Hematopoietic multipotent progenitor cell (in vitro differentiated cells): ENCODE measurements at places on chromosomes 5 and 9. TPM values are rescaled to one million over a fixed set of nuclear protein-coding genes. Genes with fewer than 3 reads are reported as not detected.

Gene SLC6A3
- total RNA-seq = not detected

DNA sequence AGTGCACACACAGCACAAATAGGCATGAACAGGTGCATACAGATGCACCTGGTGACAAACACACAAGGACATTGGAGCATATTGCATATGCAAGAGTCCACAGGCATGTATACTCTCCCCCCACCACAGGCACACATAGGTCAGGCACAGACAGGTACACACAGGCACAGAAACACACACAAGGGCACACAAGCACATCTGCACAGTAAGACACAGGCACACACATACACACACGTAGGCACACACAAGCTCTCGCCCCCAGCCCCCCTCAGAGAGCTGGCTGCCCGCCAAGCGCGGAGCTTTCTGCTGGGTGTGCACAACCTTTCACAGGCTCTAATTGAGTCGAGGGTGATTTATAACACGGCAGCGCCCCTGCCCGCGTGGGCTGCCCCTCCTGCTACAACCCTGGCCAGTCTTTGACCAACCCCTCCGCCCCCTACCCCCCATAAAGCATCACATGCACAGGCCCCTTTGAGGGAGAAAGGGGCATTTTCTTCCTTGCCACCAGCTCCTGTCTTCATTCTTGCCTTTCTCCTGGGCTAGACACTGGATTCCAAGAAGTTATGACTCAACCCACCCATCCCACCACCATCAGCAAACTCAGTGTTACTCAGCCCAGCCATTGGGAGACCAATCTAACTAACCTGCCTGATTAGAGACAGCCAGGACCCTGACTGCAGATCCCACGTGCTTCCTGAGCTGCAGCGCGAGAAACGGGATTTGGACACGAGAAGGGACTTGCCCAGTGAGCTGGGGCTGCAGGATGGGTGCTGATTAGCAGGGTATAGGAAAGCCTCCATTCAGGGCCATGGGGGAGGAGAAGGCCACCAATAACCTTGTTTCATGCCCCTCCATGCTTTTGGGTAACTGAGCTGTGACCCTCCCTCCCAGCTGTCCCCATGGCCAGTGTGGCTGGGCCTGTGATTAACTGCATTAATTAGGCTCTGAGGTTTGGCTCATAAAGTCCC, 42.8 kb upstream of the PSD2 start:
- no peak for DNase-seq

- DNase-seq = peak; percentile 78
These were observed 833 bp downstream of the ANKHD1 start for GRCh38 chr5:140402258-140403074.

GRCh38 chr5:136070486-136071285, 41.9 kb downstream of the TGFBI start:
- DNase-seq = no peak

- no peak for DNase-seq
These were observed 296.9 kb downstream of the ADAMTS6 start for GRCh38 chr5:65184780-65185179.

DNA sequence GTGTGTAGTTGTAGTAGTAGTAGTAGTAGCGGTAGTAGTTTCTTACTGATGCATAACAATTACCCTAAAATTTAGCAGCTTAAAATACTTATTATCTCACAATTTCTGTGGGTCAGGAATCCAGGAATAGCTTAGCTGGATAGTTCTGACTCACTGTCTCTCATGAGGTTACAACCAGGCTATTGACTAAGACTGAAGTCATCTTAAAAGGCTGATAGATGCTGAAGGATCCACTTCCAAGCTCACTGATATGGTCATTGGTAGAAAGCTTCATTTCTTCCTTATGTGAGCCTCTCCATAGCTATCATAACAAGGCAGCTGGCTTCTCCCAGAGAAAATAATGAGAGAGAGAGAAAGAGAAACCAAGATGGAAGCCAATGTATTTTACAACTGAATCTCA, 147.5 kb upstream of the FBXL17 start:
- no peak for DNase-seq

- no peak for DNase-seq
These were observed 420.9 kb downstream of the SPOCK1 start for GRCh38 chr5:137078171-137078665.

- DNase-seq = no peak
These were observed 476.1 kb upstream of the MPDZ start for GRCh38 chr9:13755551-13755950.

DNA sequence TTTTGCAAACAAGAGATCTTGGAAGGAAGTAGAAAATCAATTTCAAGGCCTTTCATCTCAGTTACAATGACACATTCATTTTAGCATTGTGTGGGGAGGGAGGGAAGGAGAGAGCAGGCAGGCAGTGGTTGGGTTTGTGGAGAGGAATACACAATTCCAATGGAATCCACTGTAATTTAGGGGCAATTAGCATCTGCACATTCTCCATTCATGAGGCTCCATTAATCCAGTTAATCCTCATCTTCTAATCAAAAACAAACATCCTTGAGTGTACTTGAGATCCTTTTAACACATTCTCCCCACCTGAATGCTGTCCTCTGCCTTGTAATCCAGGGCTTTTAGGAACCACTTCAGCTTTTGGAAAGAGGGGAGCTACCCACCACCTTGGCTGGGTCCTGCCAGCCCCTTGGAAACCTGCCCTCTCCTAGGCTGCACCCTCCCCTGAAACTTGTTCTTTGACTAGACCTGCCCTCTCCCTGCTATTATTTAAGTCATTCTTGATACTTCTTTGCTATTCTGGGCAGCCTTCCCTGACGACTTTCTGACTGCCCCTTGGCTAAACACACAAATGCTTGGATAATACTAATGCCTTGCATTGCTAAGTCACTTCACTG, 271.2 kb downstream of the SLIT3 start:
- no peak for DNase-seq

DNA sequence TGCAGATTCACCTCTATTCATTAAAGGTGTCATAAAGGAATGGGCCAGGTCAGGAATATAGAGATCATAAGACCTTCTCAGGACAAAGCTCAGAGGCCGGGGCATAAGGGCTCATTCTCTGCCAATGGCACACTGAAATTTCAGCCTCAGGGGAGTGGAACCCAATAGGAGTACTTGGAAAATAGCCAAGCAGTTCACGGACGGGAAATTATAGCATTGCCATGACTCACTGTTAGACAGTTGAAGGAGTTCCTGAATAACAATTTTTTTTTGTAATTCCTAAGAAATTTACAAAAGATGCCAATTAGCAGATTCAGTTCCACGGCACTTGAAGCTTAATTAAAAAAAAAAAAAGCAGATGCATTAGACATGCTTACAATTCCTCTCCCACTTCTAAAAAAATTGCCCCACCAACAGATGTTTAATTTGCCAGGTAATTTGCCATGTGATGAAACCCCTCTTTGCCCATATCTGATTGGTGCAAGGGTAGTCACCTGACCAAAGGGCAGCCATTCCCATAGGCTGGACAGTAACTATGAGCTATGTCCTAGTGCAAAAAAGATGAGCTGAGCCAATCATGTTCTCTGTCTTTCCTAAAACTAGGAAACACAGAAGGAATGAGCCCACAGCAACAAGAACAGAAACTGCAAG, 58.6 kb downstream of the PTCD2 start:
- DNase-seq = peak; percentile 57
